ENCODE measurements at places on chromosomes 5 and 9.

DNA sequence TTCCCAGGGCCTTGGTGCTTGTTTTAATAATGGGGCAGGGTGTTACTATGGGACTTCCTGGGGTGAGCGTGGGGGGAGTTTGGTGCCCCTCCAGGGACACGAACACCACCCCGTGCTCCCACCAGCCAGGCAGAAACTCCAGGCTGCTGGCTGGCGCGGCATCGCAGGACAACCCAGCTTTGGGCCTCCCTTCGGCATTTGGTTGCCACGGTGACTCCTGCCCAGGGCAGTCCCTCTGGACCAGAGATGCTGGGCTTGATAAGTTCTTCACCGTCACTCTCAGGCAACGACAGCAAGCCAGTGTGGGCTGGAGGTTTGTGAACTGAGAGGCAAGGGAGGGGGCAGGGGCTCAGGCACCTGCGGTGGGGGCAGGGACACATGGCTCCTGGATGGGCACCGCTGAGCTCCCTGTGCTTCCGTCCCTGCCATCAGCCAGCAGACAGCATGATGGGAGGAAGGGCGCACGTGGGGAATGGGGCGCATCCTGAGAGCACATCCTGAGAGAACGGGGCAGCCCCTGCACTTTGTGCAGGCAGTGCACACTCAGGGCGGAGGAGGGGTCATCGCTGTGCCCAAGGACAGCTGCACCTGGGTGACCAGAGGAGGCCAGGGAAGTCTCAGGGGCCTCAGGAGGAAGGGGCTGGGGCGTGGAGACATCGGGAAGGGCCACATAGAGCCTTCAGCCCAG is 116.4 kb downstream of the RXRA start:
- no peak for DNase-seq

GRCh38 chr5:159286420-159287035 is 23.4 kb downstream of the UBLCP1 start:
- DNase-seq = peak; percentile 58

- no peak for DNase-seq
Observed at GRCh38 chr5:21071421-21071820, 1083.4 kb upstream of the CDH18 start.

GRCh38 chr5:169980418-169981053 is at the start of gene INSYN2B:
Gene INSYN2B, minus strand, starts transcription at chr5:169980495. Its CDS starts 96,597 bp downstream, at chr5:169883898.
- no peak for DNase-seq

GRCh38 chr9:123358181-123358905 is 2.3 kb downstream of the CRB2 start:
- DNase-seq = no peak

- no peak for DNase-seq
Observed at GRCh38 chr5:39138892-39139291, 64.7 kb upstream of the RICTOR start.

GRCh38 chr5:89694026-89694550 is 715.5 kb downstream of the CETN3 start:
- no peak for DNase-seq

DNA sequence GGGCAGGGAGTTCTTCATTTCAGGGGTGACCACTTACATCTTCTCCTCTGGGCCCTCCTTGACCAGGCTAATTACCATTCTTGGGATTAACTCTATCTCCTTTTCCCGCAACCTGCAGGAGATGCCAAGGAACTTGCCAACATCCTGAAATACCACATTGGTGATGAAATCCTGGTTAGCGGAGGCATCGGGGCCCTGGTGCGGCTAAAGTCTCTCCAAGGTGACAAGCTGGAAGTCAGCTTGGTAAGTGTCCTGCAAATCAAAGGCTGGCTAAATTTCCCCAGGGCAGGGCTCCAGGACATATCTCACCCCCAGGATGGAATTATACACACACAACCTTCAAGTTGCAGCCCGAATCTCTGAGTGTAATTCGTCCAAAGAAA is 30.2 kb downstream of the TGFBI start:
- DNase-seq = no peak

DNA sequence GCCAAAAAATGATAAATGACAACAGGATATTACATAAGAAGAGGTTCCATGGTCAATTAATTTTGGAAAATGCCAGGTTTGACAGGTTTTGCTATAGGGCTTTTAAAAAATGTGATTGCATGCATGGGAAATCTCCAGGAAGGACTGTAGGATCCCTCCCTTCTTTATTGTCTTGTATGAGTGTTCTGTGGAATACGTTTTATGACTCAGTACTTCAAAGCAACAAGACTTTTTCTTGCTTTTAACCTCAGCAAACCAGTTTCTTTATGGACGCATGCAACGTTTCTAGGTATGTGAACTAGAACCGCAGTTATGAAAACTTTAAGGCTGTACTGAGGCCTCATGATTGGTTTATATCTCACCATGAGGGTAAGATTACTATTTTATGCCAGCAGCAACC is 76.6 kb upstream of the NTRK2 start:
- DNase-seq = no peak

DNA sequence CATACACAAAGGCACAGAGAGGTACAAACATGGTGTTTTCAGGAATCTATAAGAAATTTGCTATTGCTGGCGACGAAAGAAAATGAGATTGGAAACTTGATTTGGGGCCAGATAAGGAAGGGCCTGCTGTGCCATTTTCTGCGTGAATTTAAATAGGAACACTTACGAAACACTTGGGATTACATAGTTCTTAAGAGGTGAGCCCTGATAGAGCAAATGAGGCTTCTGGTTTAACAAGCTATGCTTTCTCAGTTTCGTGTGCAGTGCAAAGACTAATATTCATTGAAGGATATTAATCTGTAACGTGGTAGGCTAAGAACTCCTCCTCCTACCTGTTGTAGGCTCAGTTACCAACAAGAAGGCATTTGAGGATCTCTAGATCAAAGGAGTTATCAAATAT is 93.1 kb downstream of the CDK5RAP2 start:
- DNase-seq = no peak

- DNase-seq = no peak
Observed at GRCh38 chr5:60677850-60678664, 21.9 kb downstream of the DEPDC1B start.

DNA sequence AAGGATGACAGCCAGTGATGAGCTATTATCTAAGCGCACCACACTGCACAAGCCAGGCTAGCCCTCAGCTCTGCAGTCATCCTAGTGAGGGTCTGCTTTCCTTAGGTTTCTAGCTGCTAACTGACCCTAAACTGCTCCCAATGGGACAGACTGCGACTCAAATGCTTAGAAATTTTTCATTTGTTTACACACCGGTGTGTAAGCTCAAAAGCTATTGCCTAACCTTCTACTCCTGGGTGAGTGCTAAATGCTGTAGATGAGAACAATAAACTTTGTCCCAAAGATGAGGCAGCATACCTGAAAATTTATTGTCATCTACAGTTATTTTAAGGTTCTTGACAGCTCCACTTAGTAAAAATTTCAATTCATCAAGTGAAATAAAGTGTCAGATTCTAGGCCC is 311.4 kb downstream of the TMEM167A start:
- no peak for DNase-seq

DNA sequence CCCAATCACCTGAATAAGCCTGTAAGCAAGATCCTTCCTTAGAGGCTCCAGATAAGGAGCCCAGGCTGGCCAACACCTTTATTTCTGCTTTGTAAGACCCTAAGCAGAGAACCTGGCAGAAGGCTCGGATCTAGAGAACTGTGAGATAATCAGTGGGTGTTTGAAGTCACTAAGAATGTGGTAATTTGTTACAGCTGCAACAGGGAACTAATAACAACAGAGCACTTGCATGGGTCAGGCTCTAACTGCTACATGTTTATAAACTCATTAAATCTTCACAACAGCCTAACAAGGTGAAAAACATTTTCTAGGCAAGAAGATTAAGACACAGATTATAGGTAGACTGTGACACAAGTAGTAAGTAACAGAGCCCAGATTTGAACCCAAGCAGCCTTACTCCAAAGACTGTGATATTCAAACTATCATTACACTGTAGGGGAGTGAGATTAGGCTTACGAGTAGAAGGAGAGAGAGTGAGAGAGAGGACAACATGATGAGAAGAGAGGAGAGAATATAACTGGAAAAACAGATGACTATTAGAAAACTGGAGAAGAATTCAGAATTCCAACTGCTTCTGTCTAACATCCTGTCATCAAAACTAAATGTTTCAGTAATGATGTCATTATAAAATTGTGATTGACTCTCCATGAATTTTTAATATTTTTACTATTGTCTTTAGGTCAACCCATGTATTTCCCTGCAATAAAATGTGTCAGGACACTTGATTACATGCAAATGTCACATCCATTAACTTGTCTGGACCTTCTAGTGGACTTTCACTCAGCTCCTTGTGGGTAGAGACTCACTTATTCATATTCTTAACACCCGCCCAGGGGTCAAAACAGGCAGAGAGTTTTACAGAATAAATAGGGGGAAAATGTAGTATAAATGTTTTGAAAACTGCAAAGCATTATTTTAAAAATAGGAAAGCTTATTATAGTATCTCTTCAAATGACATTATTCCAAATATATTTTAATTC is 290.9 kb upstream of the RGMB start:
- DNase-seq = no peak

GRCh38 chr5:89372176-89372575 is 489.2 kb upstream of the MEF2C start:
- DNase-seq = no peak

DNA sequence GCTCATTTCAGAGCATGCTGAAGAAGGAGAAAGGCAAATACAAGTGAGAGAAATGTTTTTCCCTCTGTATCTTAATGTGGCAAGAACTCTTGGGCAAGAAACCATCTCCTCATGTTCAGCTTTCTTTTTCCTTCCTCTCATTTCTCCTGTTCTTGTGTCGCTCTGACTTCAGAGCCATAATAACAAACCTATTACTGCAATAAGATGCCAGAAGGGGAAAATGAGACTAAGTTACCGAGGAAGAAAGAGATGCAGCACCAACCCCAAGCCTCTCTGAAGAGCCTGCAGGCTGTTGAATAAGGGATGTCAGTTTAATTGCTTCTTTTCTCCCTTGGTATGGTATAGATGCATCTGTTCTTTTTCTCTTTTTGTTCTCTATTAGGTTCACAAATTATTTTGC is 170.1 kb upstream of the GLRA1 start:
- DNase-seq = no peak

GRCh38 chr9:137788561-137789294 is 88.9 kb upstream of the CACNA1B start:
- DNase-seq = no peak

- DNase-seq = peak; percentile 25
Observed at GRCh38 chr9:15513335-15513734, 2.6 kb upstream of the PSIP1 start.

- DNase-seq = no peak
Observed at GRCh38 chr9:589723-590122, 251.8 kb upstream of the DMRT1 start.

DNA sequence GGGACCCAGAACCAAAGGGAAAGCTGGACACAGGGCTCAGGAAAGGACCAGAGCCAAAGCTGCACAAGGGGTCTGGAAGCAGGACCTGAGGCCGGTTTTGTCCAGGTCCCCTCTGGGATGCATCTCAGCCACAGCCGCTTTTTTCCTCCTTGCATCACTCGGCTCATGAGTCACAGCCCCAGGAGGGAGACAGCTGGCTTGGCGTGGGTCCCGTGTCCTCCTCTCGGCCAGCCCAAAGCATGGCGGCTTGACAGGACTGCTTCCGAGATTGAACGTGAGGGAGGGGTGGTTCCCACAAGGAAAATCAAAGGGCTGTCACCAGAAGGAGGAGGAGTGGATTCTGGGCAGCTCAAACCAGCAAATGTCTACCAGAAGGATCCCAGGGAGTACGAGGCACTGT is 56.7 kb upstream of the CPLX2 start:
- no peak for DNase-seq

DNA sequence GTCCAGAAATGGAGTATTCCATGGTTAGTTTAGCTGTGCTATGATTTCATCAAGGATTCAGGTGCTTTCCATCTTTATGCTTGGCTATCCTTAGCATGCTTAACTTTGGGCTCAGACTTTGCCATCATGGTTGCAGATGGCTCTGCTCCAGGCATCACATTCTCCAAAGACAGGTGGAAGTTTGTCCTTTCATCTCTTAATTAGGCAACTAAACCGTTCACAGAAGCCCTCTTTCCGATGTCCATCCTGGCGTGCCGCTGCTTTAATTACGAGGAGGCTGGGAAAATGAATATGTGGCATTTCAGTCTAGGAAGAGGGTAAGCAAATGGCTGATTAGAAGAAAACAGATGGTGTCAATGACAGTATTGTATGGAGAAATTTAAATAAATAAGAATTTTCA is 24.5 kb upstream of the APC start:
- no peak for DNase-seq

DNA sequence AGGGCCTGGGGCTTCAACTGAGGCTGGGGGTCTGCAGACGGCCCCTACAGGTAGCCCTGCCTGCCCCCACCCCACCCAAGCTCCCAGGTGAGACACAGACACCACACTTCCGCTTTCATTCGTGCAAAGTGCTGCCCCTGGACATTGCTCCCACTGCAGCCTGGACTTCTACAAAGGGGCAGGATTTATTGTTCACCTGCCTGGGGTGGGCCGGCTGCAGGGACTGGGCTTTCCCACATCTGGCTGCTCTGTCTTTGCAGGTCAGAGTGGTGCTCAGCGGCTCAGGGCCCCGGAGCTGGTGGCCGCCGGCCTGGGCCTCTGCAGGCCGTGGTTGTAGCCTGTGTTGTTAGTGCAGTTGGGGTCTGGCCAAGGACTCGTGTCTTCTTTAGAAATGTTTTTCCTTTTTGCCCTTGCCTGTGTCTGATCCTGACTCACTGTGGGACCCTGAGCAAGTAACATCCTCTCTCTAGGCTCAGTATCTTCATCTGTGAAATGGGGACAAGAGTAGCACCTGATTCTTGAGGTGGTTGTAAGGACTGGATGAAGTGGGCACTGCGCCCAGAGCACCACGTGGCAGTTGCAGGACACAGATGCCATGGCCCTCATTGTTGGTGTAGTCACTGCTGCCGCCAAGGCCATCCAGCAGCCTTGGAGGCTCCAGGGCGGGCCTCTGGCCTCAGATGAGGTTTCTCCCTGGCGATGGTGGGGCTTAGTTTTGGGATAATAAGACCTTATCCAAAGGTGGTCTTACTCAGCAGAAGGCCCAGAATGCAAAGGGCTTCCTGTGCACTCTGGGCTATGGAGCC is 143.9 kb downstream of the CACNA1B start:
- DNase-seq = no peak

GRCh38 chr5:160155017-160155750 is 35.9 kb upstream of the PWWP2A start:
- DNase-seq = no peak

GRCh38 chr5:147576646-147577535 is 67.0 kb upstream of the DPYSL3 start:
- DNase-seq = no peak

DNA sequence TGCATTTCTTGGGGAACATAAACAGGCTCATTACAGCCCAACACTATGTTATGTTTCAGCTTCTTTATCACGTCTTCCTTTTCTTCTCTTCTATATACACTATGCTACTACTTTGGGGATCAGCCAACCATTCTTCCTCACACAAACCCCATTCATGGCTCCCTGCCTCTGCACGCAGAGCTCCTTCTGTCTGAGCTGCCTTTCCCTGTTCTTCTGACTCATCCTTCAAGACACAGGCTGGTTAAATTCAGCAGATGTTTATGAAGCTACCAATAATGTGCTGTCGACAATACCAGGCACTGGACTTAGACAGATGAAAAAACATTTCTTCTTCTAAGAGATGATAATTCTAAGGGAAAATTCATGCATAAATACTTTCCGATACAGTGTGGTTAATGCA is 102.5 kb upstream of the TXNDC8 start:
- DNase-seq = no peak

Measured in CD8-positive, alpha-beta T cell (primary cell).